ENCODE measurements at places on chromosomes 12 and 14.

DNA sequence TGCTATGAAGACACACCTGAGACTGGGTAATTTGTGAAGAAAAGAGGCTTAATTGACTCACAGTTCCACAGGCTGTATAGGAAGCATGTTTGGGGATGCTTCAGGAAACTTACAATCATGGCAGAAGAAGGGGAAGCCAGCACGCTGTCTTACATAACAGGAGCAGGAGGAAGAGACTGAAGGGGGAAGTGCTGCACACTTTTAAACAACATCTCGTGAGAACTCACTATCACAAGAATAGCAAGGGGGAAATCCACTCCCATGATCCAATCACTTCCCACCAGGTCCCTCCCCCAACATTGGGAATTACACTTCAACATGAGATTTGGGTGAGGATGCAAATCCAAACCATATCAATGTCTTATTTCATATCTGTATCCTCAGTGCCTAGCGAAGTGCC lies 307.2 kb downstream of the ATP23 start:
- DNase-seq: no peak

- no peak for DNase-seq
These were observed 53.6 kb downstream of the SUSD6 start for GRCh38 chr14:69664865-69665526.

- DNase-seq: no peak
These were observed 621.2 kb upstream of the FBXO33 start for GRCh38 chr14:40053416-40053815.

DNA sequence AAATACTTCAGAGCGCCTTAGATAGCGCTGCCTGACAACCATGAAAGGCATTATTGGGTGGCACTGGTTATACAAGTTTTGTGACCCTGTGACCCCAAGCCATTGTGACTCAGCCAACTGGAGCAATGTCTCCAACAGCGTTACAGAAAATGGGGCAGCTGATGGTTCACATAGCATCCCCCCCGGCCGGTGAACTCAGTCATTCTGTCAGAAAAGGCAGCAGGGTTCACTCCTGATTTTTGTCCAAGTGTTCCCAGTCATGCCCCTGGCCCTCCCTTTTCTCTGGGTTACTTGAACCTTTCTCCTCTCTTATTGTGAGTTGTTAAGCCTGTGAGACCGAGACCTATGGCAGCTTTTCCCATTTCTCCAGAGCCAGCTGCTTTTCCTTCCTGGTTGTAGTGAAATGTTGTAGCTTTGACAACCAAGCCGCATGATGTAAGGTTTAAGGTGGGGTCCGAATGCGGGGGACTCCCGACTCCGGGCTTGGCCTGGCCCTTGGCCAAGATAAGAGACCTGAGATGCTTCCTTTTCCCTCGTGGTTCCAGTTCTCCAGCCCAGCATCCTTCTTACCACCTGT lies 22.0 kb downstream of the CD9 start:
- DNase-seq: no peak

DNA sequence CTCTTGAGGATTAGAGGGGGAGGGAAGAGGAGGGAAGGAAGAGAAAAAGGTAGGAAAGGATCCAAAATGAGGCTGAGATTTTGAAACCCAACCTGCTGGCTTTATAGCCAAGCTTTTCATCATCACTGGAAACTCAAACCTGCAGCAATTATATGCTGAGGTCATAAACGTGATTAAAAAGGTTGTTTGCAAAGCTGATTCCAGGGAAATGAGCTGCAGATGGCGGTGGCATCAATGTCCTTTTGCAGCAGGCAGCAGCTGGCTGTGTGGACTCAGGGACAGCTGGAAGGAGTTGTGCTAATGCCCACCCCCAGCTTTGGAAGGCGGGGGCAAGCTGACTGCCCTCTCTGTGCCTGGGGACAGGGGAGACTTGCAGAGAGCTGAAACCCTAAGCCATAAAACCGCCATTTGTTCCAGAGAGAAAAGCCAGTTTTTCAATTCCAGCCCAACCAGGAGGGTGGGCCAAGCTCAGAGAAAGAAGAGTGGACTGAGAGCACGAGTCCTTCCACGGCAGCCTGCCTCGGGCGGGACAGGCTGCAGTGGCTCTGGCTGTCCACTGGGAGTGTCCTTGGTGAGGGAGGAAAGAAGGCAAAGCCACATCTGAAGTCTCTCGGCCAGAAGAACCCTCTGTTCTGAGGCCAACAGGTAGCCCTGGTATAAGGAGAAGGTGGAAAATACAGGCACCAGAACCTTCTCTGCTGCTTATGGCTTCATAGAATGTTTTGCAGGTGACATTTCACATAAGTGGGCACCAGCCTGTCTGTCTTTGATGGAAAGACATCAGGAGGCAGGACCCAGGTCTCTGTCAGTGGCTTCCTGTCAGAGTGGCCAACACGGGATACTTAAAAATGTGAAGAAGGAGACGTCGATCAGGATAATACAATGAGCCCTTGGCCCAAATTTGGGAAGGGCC lies 90.7 kb downstream of the SINHCAF start:
- peak; percentile 74 for DNase-seq

DNA sequence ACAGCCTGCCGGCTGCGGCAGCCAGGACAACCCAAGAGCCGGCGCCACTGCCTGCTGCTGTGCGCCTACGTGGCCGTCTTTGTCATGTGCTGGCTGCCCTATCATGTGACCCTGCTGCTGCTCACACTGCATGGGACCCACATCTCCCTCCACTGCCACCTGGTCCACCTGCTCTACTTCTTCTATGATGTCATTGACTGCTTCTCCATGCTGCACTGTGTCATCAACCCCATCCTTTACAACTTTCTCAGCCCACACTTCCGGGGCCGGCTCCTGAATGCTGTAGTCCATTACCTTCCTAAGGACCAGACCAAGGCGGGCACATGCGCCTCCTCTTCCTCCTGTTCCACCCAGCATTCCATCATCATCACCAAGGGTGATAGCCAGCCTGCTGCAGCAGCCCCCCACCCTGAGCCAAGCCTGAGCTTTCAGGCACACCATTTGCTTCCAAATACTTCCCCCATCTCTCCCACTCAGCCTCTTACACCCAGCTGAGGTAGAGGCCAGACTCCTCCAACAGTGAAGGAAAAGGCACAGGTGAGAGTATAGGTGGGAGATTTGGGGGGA lies 10.3 kb downstream of the ZBTB39 start:
- DNase-seq: no peak

GRCh38 chr14:91482263-91483013 lies 27.7 kb downstream of the PPP4R3A start:
- peak; percentile 44 for DNase-seq

DNA sequence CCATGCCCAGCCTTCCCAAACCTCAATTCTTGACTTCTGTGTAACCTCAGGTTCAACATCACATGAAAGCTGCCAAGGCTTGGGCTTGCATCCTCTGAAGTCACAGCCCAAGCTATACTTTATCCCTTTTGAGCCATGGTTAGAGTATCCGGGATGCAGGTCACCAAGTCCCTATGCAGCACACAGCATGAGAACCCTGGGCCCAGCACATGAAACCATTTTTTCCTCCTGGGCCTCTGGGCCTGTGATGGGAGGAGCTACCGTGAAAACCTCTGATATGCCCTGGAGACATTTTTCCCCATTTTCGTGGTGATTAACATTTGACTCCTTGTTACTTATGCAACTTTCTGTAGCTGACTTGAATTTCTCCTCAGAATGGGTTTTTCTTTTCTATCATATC lies 25.8 kb upstream of the DIO2 start:
- DNase-seq: no peak

- no peak for DNase-seq
These were observed 17.7 kb upstream of the CD27 start for GRCh38 chr12:6426882-6427671.

DNA sequence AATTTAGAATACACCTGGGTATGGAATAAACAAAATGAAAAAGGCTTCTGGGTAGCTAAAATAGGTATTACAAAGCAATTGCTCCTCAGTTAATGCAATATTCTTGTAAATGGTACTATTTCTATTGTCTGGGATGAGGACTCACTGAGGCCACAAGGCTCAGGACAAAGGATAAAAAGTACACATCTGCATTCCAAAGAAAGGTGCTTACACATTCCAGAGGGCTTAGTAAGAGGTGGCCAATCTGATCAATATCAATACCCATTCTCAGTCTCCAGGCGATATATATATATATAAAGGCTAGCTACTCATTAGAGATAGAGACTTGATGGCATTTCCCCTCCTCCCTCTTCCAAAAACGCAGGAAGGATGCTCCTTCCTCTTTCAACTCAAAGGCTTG lies 43.8 kb downstream of the ATXN7L3B start:
- no peak for DNase-seq

DNA sequence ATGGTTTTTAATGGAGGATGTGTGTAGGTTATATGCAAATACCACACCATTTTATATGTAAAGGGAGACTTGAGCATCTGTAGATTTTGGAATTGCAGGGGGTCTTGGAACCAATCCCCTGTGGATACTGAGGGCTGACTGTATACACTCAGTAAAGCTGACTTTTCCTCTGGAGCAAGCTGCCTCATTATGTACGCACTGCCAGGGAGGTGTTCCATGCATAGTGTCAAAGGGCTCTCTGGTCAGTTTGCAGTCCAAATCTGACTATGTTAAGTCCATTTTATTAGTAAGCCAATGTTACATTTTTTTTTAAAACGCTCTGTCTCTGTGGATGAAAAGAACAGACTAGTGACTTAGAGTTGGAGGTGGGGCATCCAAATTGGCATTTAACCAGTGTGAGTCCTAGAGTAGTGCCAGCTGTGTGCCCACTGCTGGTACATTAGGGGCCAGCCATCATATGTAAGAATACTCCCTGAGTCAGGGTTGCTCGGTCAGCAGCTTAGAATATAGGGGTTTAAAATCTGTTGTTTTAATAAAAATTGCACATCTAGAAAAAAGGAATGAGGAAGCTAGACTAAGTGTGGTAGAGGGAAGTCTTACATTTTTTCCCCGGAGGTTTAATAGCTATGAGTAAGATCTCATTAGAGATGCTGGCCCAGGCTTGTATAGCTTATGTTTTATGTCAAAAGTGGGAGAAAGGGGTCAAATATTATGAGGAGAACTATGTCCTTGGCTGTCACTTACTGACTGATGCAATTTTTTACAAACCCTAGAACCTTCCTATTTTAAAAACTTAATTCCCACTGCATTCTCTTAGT lies 87.0 kb downstream of the TESC start:
- peak; percentile 20 for DNase-seq

GRCh38 chr12:93943780-93944179 lies 204.6 kb upstream of the PLXNC1 start:
- DNase-seq: peak; percentile 75

GRCh38 chr12:124432376-124432775 lies 135.0 kb downstream of the NCOR2 start:
- no peak for DNase-seq

DNA sequence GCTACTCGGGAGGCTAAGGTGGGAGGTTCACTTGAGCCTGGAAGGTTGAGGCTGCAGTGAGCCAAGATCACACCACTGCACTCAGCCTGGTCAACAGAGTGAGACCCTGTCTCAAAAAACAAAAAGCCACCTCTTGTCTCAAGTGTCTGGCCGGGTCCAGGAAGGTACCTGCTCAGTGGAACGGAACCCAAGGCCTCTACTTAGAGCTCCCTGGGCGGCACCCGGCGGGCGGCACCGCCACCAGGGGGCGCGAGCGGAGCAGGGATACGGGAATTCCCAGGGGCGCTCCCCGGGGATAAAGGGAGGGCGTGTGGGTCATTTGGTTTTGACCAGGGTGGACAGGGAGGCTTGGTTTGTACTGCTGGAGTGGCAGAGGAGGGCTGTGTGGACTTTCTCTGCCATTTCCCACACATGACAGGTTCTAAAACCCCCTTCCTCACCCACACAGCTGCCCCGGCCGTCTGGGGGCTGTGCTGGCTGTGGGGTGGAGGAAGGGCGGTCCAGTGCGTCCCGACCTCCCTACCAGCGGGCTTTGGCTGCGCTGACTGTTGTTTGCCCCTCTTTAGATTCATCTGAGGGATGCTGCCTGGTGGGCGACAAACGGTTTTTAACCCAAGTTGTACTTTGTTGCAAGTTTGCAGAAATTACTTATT lies 91.4 kb downstream of the SETD3 start:
- peak; percentile 45 for DNase-seq

- no peak for DNase-seq
These were observed 1.9 kb downstream of the RAD51AP1 start for GRCh38 chr12:4540638-4541037.

GRCh38 chr14:105884808-105885281 lies 358.5 kb downstream of the TMEM121 start:
- DNase-seq: no peak

GRCh38 chr14:91273885-91274273 lies 29.4 kb upstream of the GPR68 start:
- no peak for DNase-seq

GRCh38 chr12:16610743-16611142 lies 4.8 kb upstream of the LMO3 start:
- no peak for DNase-seq

DNA sequence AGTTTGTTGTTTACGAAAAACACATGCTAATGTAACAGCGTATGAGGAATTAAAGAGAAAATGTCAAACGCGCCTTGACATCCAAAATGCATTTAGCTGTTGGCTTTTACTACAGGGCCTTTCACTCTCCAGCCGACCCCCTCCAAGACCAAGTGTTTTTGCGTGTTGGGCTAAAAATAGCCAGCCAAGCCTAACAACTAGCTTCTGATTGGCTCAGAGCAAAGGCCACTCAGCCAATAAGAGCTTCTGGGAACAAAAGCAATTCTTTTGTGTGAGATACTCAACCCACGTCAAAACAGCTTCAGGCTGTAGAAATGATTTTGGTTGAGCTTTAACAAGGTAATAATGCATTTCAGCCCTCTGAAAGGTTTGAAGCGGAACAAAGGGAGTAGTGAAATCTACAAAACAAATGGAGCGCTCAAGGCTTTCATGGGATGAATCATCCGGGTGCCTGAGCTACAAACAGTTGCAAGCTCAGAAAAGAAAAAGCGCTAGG lies 198.7 kb upstream of the DCN start:
- DNase-seq: peak; percentile 63

DNA sequence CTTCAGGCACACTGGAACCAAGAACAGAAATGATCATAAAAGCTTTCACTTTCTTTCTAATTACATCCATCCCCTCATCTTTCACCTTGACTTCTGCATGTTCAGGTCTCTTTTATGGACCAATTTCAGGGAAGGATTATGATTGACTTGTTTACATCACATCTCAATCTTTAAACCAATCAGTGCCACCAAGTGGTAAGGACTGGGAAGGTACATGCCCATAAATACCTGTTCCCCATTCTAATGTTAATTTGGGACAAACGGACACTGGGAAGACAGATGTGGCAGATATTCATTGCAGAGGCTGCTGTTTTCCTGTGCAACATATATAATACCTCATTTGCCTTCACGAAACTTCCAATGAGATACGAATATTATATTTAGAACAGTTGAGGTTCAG lies 978.1 kb downstream of the GALC start:
- DNase-seq: no peak

DNA sequence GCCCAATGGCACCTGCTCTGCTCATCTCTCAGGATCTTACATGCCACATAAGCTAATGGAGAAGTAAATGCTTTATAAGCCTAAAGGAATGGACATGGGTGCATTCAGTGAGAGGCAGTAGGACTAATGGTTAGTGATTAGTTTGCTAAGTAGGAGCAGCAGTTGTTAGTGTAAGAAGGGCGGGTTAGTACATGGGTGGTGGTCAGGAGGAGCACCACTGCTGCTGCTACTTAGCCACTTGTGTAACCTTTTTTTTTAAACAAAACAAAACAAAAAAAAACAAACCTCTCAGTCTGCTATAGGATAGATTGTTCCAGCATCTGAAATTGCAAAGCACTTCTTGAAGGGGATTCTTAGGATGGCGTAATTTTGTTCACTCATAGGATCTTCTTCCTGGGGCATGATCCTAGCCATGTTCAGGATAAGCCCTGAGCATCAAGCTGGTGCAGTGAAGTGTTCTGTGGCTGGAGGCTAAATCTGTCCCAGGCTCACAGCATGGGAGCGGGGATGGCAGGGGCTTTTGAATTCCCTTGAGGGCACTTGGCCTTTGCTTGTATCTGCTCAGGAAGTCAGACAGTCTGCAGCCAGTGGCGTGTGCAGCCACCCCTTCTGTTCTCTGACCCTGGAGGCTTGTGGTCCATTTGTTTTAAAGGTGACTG lies 63.6 kb downstream of the CHST11 start:
- no peak for DNase-seq
